ENCODE measurements at places on chromosomes 7 and 10.

DNA sequence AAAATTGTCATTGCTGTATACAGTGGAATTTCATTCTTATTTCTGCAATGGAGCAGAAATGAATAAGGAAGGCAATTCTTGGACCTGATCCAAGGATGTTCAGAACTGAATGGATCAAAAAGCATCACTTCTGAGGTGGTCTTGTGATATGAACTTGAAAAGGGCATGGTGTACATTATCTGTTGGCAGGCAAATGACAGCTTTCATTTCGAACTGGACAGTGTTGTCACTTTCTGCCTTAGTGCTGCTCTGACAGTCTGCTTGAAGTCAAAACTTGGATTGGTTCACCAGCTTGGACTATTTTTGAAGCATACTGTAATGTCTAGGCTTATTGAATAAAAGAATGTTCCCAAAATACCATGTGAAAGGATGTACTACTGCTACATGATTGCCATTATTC, 52.0 kb downstream of the VCL start:
- no peak for DNase-seq

- no peak for DNase-seq
Observed at GRCh38 chr7:111223802-111224253, 132.9 kb downstream of the LRRN3 start.

DNA sequence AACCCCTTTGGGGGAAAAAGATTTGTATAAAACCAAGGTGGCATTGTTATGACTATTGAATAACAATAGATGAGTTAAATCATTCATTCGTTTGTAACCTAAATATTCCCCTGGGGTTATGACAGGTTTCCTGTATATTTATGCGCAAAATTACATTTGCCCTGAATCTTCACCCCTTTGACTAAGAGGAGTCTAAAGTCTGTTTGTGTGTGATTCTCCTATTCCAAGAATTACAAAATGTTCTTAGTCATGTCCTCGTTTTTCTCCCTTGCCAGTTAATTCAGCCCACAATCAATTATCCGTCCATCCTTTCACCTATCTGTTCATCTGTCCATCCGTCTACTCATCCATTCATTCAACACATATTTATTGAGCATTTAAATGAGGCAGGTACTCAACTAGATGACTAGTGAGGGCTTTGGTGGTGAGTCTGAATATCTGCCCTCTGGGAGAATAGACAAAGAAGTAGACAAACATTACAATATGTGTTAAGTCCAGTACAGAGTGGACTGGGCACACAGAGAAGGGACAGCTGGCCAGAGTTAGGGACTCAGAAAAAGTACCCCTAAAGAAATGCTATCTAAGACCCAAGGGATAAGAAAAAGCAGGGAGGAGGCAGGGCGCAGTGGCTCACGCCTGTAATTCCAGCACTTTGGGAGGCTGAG, 35.6 kb upstream of the TCF7L2 start:
- no peak for DNase-seq

- DNase-seq: no peak
Observed at GRCh38 chr7:108484137-108484536, 27.9 kb upstream of the NRCAM start.

DNA sequence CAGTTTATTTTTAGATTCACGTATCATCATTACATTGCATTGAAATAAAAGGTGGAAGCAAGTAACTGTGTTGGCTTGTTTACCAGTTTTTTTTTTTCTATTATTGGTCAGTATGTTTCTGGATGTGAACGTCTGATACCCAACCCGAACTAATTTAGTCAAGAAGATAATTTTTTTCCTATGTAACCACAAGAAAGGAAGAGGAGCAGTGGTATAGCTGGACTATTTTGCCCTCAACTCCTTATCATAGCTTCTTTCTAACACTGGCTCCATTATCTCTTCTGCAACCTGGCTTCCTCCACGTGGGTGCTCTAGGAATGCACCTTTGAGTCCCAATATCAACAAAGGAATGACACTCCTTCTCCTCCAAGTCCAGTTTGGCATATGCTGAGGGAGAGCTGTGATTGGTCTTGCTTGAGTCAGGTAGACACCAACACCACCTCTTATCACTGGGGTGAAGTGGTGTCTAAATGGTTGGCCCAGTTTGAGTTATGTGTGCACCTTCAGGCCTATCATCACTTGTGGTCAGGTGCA, 29.4 kb downstream of the OR9A2 start:
- no peak for DNase-seq

DNA sequence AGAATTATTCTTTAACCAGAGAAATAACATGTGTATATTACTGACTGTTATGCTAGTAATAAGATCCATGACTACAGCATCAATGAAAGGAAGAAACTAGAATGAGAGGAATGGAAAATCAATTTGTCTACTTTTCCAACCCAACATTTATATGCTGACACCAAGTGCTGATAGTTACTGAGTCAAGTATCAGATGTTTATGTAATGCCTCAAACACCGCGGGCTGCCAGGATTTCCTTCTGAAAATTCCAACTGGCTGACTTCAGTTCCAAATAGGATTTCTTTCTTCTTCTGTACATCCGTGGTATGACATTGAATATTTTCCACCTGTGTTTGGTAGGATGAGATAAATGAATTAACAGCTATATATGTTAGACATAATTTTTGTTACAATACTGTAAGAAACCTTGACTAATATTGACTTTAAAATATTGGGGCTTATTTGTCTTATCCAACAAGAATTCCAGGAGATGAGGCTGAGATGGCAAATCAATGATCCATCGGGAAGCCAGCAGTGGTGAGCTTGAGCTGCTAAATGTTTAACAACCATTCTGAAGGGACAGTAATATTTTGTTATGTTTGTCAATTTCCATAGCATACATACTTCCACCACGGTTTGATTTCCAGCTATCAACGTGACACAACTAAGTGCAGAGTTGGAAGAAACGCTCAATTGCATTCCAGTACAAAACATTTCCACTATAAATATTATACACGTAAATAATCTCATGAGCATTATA, 435.2 kb upstream of the AUTS2 start:
- DNase-seq: no peak

DNA sequence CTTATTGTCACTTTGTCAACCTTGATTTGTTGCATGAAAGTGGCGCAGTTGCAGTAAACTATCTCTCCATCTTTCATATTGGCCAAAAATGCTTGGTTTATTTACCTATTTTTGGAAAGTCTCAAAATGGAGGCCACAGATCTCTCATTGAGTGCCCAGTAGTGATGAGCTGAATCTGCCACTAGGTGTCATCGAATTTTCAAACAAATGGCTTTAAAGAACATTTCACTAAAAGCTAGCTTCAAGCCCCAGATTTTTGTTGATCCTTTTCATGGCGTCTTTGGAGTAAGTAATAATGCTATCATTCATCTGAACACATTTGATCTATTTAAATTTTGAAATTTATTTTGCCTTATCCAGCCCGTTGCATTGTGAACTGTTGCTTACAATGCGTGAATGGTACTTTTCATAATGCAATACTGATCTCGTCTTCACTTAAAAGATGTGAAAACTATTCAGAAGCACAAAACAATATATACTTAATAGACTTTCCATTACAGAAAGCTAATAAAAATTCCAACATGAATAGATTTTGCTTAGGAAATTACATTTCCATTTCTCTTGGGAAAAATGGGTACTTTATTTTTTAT, 236.2 kb downstream of the DNAJB9 start:
- DNase-seq: no peak

DNA sequence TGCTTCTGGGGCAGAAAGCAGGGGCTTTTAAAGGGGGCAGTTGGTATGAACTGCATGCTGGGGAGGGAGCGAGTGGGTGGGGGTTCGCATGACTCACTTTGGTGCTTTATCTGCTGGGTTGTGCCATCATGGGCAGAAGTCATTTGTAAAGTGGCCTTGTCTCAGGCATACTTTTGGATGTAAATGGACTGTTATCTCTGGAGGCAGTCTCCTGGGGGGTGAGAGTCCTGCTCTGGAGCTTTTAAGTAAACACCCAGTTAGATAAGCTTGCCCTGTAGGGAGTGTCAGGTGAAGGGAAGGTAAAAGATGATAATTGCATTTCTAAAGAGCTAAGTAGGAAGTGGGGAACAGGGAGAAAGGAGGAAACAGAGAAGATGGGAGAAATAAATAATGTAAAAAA, 1.6 kb upstream of the GSTO1 start:
- peak; percentile 26 for DNase-seq

DNA sequence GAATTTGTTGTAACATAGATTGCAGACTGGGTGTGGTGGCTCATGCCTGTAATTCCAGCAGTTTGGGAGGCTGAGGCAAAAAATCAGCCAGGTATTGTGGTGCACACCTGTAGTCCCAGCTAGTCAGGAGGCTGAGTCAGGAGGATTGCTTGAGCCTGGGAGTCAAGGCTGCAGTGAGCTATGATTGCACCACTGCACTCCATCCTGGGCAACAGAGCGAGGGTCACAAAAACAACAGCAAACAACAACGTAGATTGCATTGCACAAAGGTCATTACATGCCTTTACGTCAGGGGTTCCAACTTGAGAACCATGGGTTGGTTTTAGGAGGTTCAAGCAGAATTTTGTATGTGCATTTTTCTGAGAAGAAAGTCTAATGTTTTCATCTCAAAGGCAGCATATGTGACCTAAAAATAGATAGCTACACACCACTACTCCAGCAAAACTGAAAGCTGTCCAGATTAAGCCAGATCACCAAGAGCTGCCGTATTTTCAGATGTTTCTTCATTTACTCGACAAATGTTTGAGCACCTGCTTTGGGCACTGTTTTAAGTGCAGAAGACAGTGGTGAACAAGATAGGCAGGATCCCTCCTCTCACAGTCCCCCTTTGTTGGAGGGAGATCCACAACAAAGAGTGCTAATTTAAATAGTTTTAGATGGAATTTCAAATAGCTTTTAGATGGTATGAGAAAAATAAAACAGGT, 28.3 kb upstream of the CYP26C1 start:
- DNase-seq: no peak

GRCh38 chr10:93383562-93383981, 98.6 kb downstream of the MYOF start:
- no peak for DNase-seq

DNA sequence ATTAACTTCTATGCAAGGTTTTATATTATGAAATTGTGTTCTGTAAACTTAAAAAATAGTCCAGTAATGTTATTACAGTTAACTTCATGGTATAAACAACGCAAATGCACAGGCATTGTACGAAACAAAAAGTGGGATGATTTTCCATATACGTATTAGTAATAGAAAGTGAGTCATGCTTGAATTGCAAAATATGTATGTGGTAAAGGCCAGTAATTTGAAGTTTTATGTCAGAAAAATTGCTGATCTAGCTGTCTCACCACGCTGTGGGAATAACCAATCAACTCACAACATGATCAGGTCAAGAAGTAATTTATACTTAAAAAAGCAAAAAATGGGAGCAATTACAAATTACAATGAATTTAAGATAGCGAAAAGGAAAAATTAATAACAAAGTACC, 37.0 kb upstream of the GLI3 start:
- no peak for DNase-seq

DNA sequence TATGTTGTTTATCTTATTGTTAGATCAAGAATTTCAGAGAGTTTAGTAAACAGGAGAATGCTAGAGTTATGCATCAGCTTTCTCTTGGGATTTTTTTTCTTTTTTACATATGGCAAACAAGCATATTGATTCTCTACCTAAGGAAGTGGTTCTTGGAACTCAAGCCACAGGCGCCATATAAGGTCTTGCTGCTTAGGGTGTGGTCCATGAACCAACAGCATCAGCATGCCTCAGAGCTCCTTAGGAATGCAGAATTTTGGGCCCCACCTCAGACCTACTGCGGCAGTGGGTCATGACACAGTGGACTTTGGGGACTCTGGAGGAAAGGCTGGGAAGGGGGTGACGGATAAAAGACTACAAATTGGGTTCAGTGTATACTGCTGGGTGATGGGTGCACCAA, 230.8 kb downstream of the SKAP2 start:
- DNase-seq: no peak

- no peak for DNase-seq
Observed at GRCh38 chr7:112707655-112708054, 82.5 kb downstream of the TMEM168 start.

DNA sequence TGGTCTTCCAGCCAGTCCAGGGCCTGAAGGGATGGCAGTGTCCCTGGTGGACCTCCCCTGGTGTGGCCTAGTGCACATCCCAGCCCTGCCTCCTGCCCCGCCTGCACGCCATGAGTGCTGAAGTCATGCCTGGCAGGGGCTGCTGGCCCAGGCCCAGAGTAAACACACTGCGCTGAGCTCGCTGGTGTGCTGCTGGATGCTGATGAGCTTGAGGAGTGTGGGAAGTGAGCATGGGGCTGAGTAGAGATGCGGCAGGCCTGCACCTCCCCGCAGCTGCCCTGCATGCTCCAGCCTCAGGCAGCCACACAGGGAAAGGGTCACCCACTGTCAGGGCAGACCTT, 43.2 kb downstream of the HTRA1 start:
- DNase-seq: no peak
